Fibroblast of pulmonary artery (primary cell): ENCODE measurements at places on chromosomes 3 and 15.
A peak's percentile ranks its signal among the peaks of the same experiment; 100 is the strongest.

GRCh38 chr15:48416301-48416700 is 85.1 kb downstream of the DUT start:
- no peak for DNase-seq

- DNase-seq: peak; percentile 96
These were observed 30.5 kb downstream of the OXSM start for GRCh38 chr3:25820366-25820765.

- DNase-seq: peak; percentile 2
These were observed 175.6 kb upstream of the WNT5A start for GRCh38 chr3:55662683-55663082.

GRCh38 chr3:21140785-21141184 is 610.2 kb downstream of the ZNF385D start:
- DNase-seq: no peak

- DNase-seq: no peak
These were observed 131.3 kb downstream of the DCLK3 start for GRCh38 chr3:36633060-36633459.

DNA sequence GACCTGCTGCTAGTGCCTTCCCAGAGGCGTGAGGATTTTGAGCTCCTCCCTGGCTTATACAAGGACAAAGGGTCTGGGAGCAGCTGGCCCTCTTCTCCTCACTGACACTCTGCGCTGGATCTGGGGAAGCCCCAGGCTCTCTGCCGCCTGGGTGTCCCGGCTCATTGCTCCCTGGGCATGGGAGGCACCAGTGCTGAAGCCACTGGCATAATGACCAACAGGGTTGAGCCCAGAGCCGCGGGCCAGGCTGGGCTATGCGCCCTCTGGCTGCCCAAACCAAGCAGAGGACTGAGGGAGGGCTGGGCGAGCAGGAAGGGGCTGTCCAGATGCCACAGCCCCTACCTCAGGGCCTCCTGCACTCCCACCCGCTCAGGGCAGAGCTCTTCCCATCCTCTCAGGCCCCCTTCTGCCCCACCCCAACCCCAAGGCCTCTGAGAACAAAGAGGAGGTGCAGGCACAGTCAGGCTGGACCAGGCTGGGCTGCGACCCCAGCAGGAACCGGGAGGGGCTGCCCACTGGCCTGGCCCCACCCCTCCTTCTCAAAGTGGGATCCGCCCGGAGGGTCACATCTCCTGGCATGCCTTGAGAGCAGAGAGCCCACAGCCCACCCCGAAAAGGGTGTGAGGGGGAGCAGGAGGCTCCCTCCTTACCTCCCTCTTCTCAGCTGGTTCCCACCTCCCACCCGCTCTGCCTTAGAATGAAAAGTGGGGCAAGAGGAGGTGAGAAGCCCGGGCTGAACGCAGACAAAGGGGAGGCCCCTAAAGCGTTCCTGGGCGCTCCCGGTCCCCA is 1.6 kb downstream of the LINGO1 start:
- no peak for DNase-seq

DNA sequence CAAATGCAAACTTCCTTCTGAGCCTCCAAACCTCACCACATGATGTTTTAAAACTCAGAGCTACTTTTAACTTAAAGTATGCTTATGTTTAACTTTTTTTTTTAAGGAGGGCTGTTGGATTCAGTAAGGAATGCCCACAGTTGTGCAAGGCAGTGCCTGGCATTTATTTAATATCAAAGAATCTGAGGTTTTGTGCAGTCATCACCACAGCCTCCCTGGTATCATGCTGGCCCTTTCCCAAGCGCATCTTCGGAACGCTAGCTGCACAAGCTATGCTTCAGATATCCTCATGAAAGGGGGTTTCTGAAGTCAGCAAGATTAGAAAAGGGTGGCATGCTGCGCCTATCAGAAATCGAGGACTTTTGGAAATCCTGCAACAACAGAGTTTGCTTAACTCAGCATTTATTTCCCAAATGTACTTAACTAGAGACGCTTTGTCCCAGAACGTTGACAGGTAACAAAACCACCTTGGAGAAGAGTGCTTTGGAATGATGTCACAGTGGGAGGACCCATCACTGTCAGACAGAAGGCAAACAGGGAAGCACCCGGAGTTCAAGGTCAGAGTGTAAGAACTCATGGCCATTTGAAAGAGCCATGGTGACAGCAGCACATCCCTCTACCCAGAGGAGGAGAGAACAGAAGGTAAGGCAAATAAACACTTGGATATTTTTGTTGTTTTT is 120.2 kb upstream of the IGF1R start:
- DNase-seq: no peak

GRCh38 chr3:89803711-89804110 is 696.3 kb downstream of the EPHA3 start:
- no peak for DNase-seq

DNA sequence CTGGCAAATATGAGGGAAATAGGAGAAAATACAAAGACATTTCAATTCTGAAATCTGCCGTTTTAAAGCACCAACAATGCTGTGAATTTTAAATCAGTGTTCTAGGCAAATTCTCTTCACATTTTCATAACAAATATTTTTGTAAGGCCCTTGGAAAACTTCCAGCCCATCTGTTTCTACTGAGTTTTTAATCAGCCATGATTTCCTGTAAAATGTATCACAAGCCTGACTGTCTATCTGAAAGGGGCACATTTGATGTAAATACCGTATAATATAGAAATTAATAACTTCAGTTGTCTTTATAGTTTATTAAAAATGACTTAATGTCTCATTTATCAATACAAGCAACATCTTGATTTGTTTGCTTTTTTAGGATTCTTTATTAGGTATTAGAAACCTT is 454.7 kb downstream of the PYDC2 start:
- DNase-seq: no peak

- DNase-seq: peak; percentile 35
These were observed 81.7 kb downstream of the WNT5A start for GRCh38 chr3:55405436-55405835.

- DNase-seq: no peak
These were observed 514.4 kb downstream of the FGF12 start for GRCh38 chr3:192212979-192213378.

GRCh38 chr3:143226678-143227291 is 107.2 kb downstream of the CHST2 start:
- DNase-seq: no peak

- peak; percentile 67 for DNase-seq
These were observed 456.3 kb downstream of the FOXP1 start for GRCh38 chr3:71127052-71127831.

DNA sequence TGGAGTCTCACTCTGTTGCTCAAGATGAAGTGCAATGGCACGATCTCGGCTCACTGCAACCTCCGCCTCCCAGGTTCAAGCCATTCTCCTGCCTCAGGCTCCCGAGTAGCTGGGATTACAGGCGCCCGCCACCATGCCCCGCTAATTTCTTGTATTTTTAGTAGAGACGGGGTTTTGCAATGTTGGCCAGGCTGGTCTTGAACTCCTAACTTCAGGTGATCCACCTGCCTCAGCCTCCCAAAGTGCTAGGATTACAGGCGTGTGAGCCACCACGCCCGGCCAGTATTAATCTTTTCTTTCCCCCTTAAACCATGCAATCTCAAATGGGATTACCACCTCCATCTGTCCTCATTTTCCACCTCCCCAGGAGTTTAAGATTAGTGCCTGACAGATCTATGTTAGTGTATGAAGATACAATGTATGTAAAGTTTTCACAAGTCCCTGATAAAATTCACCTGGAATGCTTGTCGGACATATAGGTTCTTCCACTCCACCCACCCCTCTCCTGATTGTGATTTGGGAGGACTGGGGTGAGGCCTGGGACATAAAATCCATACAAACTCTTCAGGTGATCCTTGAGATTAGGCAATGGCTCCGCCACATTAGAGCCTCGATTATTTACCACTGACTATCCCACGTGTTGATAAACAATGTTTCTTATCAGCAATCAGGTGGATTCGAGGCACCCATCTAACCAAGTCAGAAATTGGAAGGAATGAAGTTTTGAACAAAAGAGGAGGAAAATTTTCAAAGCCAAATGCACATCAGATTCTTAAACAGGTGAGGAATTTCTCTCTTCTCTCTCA is 1.2 kb downstream of the PARL start:
- DNase-seq: no peak

GRCh38 chr15:69061414-69061842 is 46.9 kb downstream of the NOX5 start:
- DNase-seq: no peak

- no peak for DNase-seq
These were observed 32.4 kb upstream of the MME start for GRCh38 chr3:155047672-155048071.

- DNase-seq: no peak
These were observed 61.2 kb upstream of the DNAJC19 start for GRCh38 chr3:181050738-181051137.

GRCh38 chr3:49673715-49674496 is at the start of gene APEH:
TSS of gene APEH (plus strand) at chr3:49674351. CDS start at chr3:49674402, 51 bp downstream.
- DNase-seq: peak; percentile 98

DNA sequence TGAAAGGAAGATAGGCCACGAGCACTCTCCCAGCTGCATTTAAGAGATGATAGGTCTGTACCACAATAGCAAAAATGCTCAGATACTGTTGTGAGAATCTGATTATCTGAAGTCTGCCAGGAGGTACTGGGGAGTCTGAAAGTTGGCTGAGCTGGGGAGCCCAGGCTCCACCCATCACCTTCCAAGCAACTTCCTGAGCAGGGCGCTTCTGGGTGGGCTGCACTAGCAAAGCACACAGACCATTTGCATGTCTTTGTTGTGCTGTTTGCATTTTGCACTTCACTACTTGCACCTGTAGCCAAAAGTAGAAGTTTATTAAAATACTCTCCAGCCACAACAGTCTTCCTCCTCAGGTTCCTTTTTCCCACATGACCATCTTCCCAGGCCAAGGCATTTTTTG is 133.2 kb downstream of the ALDH1A2 start:
- no peak for DNase-seq

DNA sequence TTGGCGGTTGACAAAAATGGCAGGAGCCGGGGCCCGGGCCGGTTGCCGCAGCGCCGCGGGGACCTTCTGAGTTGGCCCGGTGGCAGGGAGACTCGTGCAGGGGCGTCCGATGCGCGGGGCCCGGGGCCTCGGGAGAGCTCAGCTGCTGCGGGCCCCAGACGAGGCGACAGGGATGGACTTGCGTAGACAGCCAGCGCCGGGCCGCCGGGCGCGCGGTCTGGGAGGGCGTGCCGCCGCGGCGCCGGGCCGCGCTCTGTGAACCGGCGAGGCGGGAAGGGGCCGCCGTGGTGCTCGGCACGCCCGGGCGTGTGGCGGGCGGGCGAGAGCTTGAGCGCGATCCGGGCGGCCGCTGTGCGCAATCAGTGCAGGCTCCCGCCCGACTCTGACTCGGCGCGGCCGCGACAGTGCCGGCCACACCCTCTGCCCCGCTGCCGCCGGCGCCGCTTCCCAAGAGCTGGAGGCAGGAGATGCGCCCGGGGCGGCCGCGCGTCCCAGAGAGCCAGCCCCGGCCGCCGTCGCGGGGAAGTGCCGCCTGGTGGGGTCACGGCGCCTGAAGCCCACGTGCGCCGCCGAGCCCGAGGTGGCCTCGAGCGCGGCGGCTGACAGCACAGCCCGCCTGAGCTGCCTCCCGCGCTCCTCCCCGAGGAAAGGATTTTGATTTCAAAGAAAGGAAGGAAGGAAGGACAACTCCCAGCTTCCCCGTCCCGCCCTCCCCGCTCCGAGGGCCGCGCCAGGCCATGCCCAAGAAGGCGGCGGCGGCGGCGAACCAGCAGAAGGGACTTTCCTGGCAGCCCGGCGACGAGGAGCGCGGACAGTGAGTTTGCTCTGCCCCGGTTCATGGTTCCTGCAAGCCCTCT is 657 bp downstream of the TLNRD1 start:
- peak; percentile 48 for DNase-seq
